ENCODE measurements at places on chromosomes 11 and 22.

DNA sequence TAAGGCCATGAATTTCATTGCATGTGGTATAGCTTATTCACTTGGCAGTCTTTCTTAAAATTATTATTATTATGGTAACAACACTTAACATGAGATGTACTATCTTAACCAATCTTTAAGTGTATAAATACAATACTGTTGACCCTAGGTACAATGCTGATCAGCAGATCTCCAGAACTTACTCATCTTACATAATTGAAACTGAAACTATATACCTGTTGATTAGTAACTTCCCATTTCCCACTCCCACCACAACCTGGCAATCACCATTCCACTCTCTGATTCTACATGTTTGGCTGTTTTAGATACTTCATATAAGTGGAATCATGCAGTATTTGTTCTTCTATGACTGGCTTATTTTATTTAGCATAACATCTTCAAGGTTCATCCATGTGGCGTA lies 150.2 kb upstream of the POU2AF2 start:
- DNase-seq, result no peak

GRCh38 chr22:21778705-21779363 lies 43.2 kb upstream of the YPEL1 start:
- no peak for DNase-seq

DNA sequence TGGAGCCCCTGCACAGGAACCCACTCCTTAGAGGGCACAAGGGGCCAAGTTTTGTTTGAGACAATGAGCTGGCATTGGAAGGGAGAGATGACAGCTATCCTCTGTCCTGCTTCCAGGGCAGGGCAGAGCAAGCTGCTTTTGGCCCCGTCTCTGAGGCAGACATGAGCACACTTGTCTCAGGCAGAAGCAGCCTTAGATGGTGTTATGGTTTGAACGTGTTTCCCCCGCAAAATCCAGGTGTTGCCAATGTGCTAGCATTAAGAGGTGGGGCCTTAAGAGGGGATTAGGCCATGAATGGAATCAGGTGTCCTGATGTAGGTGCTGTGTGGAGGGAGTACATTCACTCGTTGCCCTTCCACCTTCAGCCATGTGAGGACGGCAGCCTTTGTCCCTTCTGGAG lies 2.5 kb downstream of the TP53AIP1 start:
- no peak for DNase-seq

DNA sequence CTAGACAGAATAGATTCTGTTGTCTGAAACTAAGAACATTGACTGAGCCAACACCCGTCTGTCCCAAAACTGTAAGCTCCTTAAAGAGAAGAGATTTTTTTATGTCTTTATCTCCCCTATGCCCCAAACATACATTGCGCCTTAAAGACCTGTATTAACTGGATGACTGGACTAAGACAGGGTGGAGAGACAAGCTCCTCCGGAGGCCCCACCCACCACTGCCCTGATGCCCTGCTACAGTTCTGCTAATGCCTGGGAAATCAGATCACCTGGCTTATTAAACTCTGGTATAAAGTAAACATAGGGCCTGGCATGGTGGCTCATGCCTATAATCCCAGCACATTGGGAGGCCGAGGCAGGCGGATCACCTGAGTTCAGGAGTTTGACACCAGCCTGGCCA lies 203.7 kb downstream of the TENM4 start:
- DNase-seq, result no peak

GRCh38 chr11:103254123-103254522 lies 144.9 kb downstream of the DYNC2H1 start:
- DNase-seq, result no peak

DNA sequence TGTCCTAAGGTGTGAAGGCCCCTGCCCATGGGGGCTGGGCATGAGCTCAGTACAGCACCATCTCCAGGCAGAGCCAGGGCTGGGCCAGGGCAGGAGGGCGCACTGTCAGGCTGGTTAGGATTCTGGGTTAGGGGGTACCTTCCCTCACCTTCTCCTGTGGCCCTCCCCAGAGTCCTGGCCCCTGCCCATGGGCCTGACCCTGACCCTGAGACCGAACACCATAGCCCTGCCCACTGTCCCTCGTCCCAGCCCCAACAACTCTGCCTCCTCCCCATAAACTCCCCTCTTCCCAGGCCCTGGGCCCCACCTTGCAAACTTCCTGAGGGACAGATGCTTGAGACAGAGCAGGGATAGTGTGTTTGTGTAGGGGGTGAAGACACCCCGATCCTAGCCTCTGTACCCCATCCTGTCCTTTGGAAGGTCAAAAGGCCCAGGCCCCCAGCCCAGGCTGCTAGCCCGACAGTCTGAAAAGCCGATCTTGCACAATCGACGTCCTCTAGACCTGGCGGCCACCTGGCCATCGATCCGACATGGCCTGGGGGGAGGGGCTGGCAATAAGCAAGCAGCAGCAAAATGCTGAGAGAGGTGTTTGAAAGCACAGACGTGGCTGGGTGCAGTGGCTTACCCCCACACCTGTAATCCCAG lies 2.7 kb upstream of the TMPRSS6 start:
- DNase-seq, result no peak
